ENCODE measurements at places on chromosomes 11 and 22. TPM values are rescaled to one million over a fixed set of nuclear protein-coding genes. Genes with fewer than 3 reads are reported as not detected.

Gene CHCHD10
- 0.46 TPM for total RNA-seq

Gene AQP11
- total RNA-seq: 3.7 TPM

DNA sequence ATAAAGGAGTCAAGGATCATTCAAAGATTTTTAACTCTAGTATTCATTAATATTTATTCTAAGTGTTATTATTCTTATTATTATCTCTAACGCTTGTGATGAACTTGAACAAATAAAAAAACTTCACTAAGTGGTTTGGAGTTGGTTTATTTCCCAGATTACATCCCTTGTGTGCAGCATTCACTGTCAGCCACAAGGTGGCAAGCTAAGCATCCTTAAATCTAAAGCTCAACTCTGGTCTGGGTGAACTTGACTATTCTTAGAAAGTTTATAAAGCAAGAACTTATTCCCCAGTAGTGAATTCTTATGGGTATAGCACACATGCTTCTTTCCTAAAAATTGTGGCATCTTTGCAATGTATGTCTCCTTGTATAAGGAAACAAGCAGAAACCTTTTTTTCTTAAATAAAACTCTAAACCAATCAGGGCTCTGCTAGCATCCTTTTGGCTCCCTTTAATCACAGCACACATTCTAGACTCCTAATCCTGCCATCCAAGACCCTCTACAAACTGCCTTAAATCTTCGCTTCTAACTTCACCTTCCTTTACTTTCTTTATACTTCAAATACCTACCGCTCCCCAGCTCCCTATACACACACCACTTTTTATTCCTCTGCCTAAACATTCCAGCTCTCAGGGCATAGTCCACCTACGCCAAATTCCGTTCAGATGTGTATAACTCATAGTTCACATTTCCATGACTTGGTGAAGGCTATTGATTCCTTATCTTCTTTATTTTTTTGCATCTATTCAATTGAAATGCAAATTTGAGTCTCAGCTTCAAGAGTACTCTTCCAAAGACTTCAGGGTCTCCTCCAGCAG is 1068.8 kb downstream of the DLG2 start:
- DNase-seq: peak; percentile 26

- no peak for DNase-seq
These were observed 2.6 kb upstream of the RAB3IL1 start for GRCh38 chr11:61919705-61920631.

DNA sequence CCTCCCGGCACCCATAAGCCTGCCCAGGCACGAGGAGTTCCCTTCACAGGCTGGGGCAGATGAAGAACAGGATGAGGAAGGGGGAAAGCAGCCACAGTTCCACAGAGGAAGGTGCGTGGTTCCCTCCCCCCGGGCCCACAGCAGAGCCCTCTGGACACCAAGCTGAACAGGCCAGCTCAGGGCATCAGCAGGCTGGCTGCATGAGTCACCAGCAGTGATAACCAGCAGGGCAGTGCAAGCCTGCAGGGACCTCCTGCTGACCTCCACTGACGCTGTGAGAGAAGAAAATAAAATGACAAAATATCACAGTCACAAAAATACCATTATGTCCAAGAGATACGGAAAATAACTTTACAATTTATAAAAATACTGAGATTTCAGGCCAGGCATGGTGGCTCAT is 11.5 kb downstream of the RTL6 start:
- DNase-seq: peak; percentile 45

GRCh38 chr11:116984589-116984988 is 113.6 kb downstream of the SIK3 start:
- DNase-seq: peak; percentile 93

- DNase-seq: no peak
These were observed 113.5 kb upstream of the KIRREL3 start for GRCh38 chr11:127114035-127114434.

- peak; percentile 80 for DNase-seq
These were observed 51.8 kb downstream of the ALX4 start for GRCh38 chr11:44258190-44258489.

DNA sequence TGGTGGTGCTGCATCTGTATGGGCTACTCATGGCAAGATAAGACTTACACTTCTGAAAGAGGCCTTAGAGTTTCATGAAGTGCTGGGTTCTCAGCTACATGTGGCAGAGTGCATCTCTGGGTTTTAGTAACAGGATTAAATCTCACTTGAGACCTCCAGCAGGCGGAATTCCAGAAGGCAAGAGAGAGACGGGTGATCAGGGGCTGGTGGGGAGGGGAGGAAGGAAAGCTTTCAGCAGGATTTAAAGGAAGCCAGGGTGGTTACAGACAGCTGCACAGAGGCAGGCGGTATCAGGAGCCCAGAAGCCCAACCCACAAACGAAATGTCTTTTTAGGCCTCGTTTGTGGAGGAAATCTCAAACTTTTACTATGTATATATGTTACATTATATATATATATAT is 56.2 kb upstream of the CD82 start:
- DNase-seq: no peak

DNA sequence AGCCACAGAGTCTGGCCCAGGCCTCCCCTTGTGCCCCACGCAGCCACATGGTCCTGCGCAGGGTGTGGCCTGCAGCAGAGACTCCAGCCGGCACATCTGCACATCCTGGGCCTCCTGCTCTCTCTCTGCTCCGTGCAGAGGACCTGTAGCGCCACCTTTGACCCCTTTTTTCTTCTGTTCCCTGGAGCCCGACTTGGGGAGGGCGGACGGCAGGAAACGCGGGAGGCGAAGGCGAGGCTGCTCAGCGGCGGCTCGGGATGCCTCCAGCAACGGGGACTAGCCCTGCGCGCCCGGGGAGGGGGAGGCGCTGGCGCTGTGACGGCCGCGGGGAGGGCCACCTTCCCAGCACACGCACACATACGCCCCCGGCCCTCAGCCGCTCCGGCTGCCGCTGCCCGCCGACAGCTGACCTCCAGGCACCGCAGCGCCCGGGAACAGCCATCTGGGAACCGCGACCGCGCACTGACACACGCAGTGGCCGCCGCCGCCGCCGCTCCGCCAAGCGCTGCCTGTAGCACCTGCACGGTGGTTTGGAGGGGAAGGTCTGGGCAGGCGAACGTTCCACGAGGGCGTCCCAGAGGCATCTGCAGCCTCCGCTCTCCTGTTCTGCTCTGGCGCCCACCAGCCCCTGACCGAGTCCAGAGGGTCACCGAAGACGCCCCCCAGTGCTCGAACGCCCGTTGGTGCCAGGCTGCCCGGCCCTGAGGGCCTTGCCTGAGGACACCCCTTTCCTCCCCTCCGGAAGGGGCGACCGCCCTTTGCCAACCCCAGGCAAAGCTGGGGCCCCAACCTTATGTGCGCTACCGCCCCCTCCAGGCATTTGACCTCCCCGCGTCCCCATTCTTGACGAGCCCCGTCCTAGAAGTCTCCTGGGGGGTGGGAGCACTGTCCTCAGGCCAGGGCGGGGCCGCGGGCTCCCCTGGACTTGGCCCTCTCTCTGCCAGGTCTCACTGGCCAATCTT is 16.9 kb upstream of the C22orf42 start:
- DNase-seq: no peak

DNA sequence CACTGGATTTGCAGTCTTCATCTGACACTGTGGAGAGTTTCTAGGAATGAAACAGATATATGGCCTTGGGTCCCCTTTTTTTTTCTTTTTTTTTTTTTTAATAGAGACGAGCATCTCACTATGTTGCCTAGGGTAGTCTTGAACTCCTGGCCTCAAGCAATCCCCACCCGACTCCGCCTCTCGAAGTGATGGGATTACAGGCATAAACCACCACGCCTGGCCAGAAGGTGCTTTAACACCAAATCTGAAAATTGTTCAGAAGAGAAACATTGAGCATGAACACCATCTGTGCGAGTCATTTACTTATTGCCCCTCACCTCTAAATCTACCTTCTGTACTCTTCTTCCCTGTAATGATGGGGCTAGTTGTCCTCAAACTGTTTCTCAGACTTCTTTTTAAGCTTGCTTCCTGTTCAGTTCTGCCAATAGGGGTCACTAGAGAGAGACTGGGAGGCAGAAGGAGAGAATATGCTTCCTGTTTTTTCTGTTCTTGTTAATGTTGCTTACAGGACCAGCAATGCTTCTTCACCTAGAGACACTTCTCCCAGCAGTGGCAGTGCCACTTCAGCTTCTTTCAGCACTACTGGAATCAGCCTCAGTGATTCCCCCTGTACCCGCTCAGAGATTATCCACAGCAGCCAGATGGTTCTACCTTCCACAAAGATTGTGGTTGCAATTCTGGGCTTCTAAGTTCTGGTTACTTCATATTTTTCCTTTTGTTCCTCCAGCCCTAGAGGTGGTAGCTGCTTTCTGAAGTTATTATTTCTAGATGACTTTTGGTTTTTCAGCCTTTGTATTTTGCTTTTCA is 20.8 kb upstream of the ZBED5 start:
- peak; percentile 79 for DNase-seq

GRCh38 chr11:20015101-20015500 is 145.2 kb downstream of the DBX1 start:
- DNase-seq: peak; percentile 57

DNA sequence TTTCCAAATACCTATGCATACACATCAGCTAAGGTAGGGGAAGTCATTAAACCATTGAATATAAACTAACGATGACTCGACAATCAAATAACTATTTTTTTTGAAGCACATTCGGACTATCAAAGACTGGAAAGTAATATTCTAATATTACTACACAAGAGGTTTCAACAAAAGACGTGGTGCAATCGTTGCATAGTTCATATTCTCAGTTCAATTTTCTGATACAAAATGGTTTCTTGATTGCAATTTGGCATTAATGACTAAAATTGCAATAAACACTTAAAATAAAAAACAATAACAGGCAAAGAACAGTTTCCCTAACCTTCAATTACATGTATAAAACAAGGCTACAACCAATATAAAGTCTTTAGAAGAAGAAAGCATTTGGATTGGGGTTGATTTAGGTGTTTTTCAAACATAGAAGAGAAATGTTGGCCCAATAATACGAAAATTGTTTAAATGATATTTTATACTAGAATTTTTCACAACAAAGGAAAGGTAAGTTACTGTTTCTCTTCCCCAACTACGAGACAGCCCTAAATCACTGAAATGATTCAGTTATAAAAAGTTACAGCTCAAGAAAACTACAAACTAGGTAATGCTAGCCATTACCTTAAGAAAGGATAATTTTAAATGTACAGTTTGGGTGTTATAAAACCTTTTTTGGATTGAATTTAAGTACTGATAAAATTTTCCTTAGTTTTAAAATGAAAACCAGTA is 17.6 kb downstream of the BLID start:
- DNase-seq: no peak

DNA sequence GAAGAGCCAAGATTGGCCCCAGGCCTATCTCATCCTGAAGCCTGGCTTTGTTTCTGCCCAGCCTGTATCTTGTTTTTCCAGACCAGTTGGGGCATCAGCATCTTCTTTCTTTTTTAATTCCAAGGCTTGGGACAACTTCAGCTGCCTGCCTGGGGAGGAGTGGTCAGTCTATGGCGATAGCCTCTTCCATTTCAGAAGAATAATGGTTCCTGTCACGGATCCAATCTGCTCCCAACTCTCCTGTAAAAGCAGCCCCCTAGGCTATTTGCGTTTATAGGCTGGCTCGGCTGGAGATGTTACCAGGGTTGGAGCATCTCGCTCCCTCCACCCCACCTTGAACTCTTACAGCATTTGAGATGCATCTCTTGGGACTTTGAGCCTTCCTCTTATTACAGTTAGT is 145.2 kb upstream of the CADM1 start:
- no peak for DNase-seq

Measured in LHCN-M2 (cell line).